Stimulated activated CD8-positive, alpha-beta memory T cell treated with anti-CD3 and anti-CD28 coated beads, Interleukin-12 subunit alpha, Interleukin-12 subunit beta, amount 100 ng/mL, for 1 hour (primary cell): ENCODE measurements at places on chromosomes 7 and 10.

DNA sequence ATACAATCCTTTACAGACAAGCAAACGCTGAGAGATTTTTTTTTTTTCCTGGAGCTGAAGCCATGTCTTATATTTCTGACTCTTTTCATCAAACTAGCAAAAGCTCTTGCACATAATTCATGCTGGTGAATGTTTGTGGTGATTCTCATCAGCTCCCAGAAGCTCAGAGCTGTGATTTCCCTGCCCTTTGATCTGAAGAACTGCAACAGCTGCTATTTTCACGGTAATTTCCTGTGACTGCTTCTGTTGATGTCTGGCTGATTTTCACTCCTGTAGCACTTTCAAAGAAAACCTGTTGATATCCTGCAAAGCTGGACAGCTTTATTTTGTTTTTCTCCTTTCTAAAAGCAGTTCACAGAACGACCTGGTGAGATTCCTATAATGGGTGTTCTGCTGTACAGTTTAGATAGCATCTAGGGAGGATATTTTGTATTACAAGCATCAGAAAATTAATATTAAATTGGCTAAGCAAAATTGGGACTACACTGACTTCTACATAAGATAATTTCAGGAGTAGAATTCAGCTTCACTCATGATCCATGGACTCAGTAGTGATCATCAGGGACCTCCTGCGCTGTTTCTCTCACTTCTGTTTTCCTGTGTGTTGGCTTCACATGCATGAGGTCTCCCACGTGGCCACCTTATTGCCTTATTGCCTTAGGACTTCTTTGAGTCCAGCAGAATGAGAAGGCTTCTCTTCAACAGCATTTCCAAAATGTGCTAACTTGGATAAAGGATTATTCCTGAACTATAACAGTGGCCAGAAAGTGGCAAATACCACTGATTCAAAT, 1111.6 kb upstream of the SORCS1 start:
- DNase-seq = no peak

DNA sequence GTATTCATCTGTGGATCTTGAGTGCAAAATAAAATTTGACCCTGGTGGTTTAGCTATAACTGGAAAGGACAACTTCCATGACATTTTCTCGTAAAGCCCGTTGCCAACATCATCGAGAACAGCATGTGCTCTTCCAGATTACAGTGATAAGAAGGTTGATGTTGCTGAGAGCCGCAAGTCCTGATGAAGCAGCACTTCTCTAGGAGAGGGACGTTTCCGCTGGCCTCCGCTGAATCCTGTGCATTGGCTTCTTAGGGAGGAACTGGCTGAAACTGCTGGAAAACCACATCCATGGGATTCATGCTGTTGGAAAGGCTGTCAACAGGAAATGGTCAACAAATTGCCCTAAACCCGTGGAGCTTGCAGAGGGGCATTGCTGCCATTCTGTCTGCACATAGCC, 21.4 kb upstream of the ABCB5 start:
- no peak for DNase-seq

- DNase-seq = no peak
Observed at GRCh38 chr10:5948208-5948585, 29.1 kb downstream of the IL15RA start.

DNA sequence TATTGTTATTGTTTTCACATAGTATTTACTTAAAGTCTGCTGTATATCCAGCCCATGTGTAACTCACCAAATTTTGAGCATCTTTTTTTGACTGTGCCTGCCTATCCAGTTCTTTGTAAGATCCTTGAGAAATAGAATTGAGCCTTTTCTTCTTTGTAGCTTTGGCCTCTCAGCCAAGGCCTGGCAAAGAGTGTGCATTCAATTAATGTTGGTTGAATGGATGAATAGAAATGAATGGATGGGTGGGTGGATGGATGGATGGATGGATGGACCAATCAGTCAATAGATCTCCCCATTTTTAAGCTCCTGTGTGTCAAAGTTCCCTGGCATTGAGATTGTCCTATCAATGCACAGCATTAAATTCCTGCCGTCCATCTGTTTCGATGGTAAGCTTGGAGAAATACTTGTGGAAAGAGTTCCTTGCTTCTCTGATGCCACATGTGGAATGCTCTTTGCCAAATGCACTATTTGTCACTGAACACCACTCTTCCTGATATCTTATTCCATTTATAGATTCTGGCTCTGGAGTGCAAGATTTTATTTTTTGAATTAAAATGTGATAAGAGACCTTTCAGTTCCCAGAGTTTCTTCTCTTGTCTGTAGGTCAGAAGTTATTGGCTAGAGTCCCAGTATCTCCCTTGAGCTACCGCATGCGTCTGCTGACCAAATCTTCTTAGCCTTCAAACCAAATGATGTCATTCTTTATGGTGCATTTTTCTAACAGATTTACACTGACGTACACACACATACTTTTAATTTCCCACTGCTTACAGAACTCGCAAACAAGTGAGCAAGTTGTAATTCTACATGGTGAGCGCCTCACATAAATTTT, 20.7 kb upstream of the ADRB1 start:
- DNase-seq = no peak

DNA sequence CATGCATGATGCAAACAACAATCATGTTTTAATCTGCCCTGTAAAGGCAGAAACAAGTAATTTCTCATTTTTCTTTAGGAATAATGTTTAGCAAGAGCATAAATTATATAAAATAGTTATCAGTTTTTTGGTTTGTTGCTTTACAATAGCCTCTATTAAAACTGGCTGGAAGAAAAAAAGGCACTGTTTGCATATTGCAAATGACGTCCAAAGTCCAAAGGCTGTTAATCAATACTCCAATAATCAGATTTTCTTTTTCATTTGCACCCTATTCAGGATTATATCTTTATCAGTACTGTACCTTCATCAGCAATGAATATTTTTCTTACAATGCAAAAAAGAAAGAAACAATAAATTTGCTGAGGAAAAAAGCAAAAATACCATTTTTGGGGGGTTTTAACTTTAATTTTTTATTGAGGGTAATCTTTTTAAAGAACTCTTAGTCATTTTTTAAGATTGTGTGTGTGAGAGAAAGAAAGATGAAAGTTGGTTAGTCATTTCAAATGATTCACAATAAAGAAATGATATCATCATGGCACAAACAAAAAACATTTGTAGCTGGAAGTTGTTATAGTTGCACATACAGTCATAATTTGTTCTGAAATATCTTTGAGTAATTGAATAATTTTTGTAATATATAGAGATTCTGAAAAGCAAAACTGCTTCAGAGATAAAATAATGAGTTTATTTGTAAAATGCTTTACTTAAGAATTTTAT, 44.4 kb upstream of the AKR1C2 start:
- DNase-seq = no peak

DNA sequence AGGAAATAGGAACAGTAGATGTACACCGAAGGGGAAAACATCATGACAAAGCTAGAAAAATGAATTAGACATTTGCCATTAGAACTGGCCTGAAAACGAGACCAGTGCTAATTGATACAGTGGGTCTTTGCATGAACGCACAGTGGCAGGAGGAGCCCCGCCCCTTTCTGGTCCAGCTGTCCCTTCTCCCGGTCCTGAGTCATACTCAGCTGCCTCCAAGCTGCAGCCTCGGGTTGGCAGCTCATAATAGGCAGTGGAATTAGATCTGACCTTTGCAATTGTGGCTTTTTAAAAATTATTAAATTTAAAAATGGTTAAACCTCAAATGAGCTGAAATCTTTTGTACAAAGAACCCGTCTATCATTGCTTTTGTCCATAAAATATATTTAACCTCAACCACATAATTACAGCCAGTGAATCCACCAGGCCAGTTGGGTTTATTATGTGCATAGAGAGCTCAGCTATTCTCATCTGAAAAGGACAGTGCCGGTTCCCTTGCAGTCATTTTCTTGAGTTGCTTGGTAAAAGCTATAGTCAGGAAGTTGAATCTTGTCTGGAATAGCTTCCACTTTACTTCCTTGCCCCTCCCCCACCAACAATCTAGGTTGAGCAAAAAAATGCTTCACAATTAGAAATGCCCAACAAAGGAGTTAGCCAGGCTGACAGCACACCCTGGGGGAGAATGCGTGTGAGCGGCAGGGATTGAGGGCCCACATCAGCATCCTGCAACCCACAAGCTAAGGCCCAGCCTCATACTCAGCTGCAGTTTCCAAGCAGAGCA, 147.1 kb downstream of the BUB3 start:
- DNase-seq = no peak

DNA sequence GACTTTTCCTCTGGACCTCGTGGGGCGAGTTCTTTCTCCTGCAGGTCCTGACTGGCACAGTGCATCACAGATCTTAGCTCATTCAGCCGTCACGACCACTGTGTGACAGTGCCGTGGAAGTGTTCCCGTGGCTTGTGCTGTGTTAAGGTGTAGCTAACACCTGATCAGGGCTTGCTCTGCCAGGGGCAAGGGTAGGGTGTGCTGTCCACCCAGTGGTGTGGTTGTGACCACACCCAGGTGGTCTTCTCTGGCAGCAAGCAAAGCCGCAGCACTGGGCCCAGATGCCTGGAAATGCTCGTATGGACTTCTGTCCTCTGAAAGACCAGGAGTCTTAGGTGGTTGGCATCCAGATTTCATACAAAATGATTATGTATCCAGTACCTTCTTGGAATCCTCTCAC, 86.2 kb downstream of the GLRX3 start:
- DNase-seq = no peak

GRCh38 chr7:111842491-111842890, 280.2 kb upstream of the IMMP2L start:
- no peak for DNase-seq

DNA sequence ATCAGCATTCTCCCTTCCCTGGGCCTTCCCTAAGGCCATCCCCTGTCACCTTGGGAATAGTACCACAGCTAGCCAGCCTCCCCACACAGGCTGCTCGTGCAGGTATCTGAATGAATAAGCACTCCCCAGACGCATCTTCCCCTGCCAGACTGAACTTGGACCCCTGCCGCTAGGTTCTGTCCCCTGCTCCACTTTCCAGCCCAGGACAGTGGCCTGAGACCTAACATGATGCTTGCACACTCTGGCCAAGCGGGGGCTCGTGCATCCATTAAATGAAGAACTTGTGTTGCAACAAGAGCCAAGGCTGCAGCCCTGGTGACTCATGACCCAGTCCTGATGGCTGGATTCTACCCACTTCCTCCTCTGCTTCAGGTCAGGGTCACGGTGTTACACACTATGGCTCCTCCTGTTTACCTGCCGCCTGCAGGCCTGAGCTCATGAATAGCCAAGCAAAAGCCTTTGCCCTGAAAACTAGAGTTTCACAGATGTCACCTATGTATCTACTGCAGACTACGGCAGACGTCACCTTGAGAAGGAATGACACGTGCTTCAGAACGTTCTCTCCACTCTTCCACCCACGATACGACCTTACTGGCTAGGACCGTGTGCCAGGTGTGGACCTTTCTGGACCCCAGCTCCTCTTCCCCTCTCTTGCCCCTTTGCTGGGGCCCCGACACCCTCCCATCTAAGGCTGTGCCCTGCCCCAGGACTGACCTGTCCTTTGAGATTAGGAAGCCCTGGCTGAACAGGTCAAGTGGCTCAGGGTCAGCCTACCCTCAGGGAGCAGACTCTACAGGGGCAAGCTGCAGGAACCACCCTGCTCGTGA, 6.5 kb downstream of the ASB13 start:
- no peak for DNase-seq

- no peak for DNase-seq
Observed at GRCh38 chr7:135441791-135442190, 68.1 kb downstream of the CNOT4 start.

DNA sequence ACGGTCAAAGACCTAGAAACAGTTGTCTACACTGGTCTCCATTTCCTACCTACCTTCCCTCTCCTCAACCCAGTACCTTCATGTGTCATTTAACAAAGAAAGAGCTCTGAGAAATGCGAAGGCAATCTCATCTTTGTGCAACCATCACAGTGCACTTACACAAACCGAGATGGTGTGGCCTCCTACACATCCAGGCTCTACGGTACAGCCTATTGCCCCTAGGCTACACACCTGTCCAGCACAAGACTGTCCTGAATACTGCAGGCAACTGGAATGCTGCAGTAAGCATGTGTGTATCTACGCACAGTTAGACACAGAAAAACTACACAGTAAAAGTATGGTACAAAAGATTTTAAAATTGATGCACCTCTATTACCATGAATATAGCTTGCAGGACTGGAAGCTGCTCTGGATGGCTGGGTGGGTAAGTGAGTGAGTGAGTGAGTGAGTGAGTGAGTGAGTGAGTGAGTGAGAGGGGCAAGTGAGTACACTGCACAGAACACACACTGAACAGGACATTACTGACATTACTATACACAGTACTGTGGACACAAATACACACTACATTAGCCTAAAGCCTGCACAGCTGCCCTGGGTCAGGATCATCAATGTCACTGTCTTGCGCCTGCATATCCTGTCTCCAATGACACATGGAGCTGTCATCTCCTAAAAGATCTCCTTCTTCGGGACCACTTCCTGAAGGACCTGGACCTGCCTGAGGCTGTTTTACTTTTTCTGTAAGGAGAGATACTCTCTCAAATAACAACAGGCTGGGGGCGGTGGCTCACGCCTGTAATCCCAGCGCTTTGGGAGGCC, 18.5 kb downstream of the ITGB1 start:
- no peak for DNase-seq

DNA sequence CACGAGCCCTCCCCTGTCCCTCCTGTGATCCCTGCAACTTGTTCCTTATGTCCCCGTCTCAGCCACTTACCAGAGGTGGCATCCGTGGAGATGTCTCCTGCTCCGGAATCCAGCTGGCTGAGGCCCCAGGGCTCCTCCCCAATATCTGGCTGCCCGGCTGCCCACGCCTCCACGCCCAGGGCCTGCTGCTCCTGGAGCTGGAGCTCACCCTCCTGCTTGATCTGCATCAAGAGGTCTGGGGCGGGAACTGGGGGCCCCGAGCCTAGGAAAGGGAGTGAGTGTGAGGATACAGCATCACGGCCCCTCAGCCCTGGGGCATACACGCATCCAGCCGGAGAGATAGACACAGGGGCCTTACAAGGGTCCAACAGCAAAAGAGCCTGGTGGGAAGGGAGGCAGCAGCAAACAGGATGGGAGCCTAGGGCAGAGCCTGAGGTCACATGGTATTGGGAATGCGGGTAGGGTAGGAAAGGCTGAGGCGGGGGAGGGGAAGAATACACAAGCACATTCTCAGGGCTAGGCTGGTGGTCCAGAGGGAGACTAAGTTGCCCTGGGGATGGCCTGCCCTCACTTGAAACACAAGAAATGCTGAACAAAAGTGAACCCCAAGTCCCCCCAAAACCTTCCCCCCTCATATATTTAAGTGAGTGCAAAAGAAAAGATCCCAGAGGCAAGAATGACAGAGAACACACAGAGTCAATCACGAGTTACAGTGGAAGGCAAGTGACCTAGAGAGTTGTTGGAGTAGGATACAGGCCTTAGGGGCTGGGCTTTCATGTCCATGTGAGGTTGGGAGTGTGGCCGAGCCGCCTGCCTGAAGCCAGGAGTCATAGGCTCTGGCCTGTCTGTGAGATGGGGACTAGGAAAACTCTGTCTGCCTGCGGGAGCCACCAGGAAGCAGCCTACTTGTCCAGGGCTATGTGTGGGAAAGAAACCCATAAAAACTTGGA, 16.9 kb upstream of the ZNF777 start:
- DNase-seq = no peak

GRCh38 chr10:110577056-110577455, 9.6 kb downstream of the SMC3 start:
- DNase-seq = no peak
